Anterior cingulate cortex (tissue), 58 donors: ENCODE measurements at places on chromosomes 7 and 10.

DNA sequence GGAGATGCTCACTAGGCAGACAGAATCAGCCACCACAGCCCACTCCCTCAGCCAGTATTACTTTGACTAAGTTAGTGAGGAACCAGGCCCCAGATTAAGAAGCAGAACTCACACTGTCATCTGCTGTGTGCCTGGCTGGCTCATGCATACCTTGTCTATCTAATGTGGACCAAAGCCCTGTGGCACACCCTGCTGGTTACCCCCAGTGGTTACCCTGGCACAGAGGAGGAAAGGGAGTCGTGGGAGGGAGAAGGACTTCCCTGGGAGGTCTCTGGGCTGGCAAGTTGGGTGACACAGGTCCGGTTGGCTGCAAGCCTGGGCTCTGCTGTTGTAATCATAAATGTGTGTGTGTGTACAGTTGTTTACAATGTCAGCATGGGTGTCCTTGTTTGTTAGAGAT lies 7.5 kb upstream of the SH2D4B start:
- no peak for DNase-seq

DNA sequence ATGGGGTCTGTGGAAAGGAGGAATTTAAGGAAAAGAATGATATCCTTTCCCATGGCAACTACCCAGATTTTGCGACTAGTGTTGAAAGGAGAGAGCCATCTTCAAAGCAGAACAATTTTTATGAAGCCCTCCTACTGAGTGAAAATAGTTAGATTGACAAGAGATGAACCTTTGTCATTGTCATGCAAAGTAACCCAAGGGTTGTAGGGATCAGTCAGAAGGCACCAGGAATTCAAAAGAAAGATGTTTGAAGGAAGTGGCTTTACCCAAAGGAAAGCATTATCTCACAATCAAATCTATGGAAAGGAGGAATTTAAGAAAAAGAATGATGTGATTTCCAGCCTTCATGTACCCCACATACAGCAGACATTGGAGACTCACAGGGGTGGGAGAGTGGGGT lies 544.4 kb downstream of the IPMK start:
- no peak for DNase-seq

- DNase-seq = no peak
Observed at GRCh38 chr7:112874909-112875308, 84.7 kb upstream of the TMEM168 start.

DNA sequence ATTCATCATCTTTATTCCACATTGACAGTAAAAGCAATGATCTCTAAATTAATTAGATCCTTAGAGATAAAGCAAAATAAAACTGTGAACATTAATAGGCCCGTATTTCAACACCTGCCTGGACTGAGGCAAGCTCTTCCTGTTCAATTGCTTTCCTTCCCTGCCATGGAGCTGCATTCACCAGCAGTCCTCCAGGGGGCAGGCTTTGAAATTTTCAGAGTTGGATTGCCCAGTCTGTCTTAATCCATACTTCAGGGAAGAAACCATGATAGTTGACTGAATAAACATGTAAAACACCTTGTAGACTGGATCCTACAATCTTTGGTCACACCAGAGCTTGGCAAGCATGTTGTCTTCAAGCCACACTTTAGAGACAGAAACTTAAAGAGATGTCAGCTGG lies 936.6 kb downstream of the NRG3 start:
- no peak for DNase-seq

- no peak for DNase-seq
Observed at GRCh38 chr7:1994931-1995330, 237.8 kb downstream of the MAD1L1 start.

GRCh38 chr7:94325122-94325475 lies 69.6 kb upstream of the COL1A2 start:
- DNase-seq = no peak

GRCh38 chr7:80764132-80764531 lies 125.7 kb downstream of the CD36 start:
- no peak for DNase-seq

DNA sequence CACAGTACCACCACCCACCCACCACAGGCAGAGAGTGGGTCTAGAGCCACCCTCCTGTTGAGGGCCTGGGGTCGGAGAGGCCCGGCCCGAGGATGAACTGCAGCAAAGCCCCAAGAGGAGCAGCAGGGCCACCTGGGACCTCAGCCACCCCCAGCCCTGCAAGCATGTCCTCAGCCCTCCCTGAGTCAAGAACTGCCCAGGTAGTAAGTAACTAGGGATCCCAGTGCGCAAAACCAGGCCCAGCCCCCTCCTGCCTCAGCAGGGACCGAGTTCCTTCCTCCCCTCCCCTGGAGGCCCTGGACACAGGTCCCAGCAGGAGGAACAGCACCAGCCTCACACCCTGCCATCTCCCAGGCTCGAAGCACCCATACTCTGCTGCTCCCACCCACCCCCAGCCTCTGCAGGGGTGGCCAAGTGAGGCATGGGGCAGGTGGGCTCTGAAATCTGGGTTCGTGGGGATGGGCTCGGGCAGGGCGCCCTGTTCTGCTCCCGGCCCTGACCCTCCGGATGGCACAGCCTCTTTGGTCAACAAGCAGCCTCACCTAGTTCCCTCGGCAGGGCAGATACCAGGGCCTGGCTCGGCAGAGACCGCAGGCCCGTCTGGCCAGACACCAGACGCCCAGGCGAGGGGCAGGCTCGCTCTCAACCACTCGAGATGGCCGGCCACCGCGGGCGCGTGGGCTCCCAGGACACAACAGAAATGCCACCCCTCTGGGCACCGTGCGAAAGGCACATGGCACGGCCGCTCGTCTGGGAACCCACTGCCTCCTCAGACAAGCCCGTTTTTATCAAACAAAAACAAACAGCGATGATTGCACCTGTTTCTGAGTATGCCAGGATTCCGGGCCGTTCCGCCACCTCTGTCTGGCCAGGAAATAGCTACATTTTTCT lies 15.2 kb downstream of the PDGFA start:
- DNase-seq = no peak

DNA sequence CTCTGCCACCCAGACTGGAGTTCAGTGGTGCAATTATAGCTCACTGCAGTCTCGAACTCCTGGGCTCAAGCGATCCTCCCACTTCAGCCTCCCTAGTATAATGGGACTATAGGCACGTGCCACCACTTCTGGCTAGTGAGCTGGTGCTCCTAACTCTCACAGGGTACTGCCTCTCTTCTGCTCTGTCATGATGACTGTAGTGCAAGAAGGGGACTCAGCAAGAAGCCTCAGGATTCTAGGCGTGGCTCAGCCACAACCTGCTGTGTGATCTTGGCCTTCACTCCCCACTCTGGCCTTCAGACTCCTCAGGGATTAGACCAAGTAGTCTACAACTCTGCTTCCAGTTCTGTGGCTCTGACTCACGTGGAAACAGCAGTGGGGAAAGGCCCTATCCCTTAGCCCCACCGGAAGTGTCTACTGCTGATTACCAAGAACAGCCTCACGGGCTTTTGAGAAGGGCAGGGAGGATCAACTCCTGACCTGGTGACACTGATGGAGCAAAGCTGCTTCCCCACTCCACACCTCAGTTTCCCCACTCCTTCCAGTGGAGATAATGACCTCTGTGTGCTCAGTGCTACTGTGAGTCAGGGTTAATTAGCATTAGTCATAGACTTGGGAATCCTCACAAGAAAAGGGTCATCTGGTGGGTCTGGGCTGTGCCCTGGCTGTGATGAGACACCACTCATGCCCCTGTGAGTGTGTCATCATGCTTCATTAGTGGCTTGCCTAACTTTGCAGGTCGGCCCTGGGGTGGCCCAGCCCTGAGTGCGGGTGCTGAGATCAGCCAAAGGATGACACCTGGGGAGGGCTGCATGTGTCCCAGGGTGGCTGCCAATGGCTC lies 41.1 kb downstream of the ZC3HC1 start:
- DNase-seq = no peak

- DNase-seq = no peak
Observed at GRCh38 chr10:29011516-29011915, 277.4 kb upstream of the LYZL1 start.
